ENCODE measurements at places on chromosomes 3 and 15.

DNA sequence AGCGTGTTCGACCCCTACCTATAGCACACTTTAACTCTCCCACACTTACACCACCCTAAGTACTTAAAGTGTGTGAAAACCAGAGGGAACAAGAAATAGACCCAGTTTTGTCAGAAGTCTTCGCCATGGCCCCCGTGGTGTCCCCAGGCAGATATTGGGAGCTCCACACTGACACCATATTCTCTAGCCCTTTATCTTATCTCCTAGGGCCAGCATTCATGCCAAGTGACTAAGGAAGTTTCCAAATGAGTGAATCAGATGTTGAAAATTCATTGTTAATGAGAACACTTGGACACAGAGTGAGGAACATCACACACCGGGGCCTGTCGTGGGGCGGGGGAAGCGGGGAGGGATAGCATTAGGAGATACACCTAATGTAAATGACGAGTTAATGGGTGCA lies 31.8 kb downstream of the P3H2 start:
- peak; percentile 31 for DNase-seq

DNA sequence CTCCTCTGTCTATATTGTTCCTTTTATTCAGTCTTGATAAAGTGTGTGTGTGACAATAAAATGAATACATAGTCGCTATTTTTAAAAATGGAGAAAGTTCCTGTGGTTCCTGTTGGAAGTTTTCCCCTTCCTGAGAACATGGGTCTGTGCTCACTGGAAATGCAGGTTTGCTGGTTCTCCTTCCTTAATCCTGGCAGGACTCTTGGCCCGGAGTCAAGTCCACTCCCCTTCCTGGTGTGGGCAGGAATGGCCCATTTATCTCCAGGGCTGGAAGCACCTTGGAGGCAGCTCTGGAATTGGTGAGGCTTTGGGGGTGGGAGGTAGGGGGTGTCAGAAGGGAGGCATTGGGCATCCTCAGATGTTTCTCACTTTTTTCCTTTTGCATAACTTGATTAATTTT lies 30.1 kb downstream of the FOXL2 start:
- no peak for DNase-seq

DNA sequence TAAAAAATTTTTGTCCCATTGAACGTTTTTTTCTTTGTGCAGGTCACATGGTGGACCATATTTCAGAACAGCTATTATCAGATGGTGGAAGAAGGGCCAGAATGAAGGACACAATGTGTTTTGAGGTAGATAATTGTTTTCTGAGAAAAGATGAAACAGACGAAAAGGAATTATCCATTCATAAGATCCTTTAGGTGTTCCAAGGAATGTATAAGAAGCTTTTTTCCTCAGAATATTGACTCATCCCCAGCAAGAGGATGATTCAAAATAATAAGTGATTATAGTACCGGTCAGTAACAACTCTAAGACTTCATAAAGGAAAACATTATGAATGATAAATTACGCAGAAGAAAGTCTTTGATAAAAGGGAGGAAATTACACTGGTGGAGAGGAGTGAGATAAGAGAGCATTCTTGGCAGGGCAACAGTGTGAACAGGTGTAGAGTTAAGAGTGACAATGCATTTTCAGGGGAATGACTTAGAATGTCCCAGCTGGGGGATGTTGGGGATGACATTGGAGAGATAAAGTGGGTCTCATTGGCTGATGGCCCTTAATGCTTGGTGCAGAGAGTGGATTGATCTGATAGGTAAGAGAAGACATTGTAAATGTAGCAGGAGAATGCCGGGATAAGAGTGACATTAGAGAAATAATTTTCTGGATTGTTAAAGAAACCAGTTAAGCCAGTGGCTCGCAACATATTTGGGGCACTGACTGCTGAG lies 27.0 kb upstream of the AQP9 start:
- no peak for DNase-seq

- no peak for DNase-seq
These were observed 18.4 kb downstream of the FLNB start for GRCh38 chr3:58026598-58026997.

DNA sequence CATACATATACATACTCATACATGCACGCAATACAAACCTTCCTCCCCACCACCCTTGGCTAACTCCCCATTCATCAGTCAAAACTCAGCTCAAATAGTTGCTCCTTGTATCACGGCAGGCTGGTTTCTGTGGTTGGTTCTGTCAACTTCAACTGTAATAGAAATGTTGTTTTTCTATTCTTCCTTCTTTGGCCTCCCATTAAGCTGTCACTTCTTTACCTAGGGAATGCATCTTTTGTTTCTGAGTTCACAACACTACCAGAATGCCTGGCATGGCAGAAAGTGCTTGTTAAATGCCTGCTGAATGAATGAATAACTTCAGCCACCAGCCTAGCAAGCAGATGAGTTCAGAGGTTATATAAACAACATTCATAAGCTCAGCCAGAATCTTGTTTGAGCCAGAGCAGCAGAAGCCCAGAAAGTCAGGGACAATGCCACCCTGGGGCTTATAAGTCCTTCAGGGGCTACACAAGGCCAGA lies 63.1 kb downstream of the B3GALNT1 start:
- DNase-seq = no peak

GRCh38 chr3:12662593-12663400 lies 1.1 kb downstream of the RAF1 start:
- peak; percentile 69 for DNase-seq

- DNase-seq = no peak
These were observed 50.5 kb downstream of the CD86 start for GRCh38 chr3:122105626-122106025.

DNA sequence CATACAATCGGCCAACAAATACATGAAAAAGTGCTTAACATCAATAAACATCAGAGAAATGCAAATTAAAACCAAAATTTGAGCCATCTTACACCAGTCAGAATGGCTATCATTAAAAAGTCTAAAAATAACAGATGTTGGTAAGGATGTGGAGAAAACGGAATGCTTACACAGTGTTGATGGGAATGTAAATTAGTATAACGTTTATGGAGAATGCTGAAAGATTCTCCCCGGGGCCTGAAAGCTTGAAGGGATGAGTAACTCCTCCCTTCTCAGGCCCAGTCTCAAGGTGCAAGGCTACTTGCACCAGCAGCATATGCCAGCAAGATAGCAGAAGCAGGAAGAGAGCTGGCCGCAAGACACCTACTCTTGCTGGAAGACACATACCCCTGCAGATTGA lies 123.7 kb upstream of the NLGN1 start:
- DNase-seq = no peak

GRCh38 chr3:60094392-60094947 lies 1044.6 kb upstream of the CFAP20DC start:
- no peak for DNase-seq

- DNase-seq = no peak
These were observed 7.1 kb downstream of the SLC25A26 start for GRCh38 chr3:66227915-66228314.

- DNase-seq = peak; percentile 93
These were observed 44.5 kb upstream of the CCDC80 start for GRCh38 chr3:112685420-112685819.

- DNase-seq = no peak
These were observed 259.6 kb upstream of the DPPA4 start for GRCh38 chr3:109596991-109597390.

DNA sequence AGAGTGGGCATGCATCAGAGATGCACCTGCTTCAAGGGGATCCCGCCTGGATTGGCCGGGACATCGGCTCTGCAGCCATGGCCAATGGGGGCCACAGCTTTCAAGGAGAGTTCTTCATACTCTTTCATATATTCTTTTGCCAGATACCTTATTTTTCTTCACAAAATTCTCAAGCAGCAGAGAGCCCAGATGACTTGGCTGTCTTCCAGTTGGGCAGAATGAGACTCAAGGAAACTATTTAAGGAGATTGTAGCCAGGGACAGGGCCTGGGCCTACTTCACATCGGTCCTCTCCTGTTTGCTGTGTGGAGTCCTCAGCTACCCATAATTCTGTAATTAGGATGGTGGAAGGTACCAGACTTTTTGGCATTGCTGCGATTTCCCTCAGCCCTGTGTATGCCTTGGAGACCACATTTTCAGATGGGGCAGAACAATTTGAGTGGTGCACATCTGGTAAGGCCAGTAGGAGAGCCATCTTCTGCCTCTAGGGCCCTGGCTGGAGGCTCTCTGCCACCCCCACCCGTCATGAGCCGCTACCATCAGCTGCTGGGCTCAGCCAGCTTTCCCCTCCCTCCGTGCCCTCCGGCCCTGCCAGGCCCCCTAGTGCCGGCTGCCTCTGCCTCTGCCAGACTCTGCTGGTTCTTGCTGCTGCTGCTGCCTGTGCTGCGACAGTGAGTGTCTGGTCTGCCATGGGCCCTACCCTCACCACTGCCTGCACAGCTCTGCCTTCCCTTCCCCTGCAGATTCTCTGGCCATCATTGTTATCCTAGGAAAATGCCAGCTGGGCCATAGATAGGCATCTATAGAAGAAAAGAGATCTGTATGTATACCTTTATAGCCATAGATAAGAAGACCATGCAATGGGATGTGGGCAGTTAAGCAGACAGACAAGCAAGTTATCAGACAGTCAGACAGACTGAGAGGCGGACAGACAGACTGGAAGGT lies 6.7 kb downstream of the PLIN1 start:
- DNase-seq = no peak

GRCh38 chr3:643376-643775 lies 446.8 kb downstream of the CHL1 start:
- DNase-seq = no peak
